Kidney (tissue), 22 donors: ENCODE measurements at places on chromosomes 12 and 14. TPM values are rescaled to one million over a fixed set of nuclear protein-coding genes. Genes with fewer than 3 reads are reported as not detected.

Gene ASIC1
- total RNA-seq: 1.6 TPM

Gene ASCL1
- total RNA-seq: not detected

Gene KCNA5
- total RNA-seq: 2.9 TPM

Gene IFI27
- 143 TPM for total RNA-seq

Gene TEX52
- not detected for total RNA-seq

Gene GALNT8
- 0.25 TPM for total RNA-seq

Gene SLC8A3
- 0.98 TPM for total RNA-seq

Gene TC2N
- total RNA-seq: 39.7 TPM

Gene ABCC9
- total RNA-seq: 21.3 TPM

Gene POMT2
- total RNA-seq: 34.7 TPM

Gene KRT85
- not detected for total RNA-seq

Gene SLC39A5
- 5.1 TPM for total RNA-seq

Gene GPR135
- 3.0 TPM for total RNA-seq

Gene M6PR
- total RNA-seq: 165 TPM

Gene EMP1
- 431 TPM for total RNA-seq

Gene OR5AU1
- not detected for total RNA-seq

Gene PLCZ1
- total RNA-seq: not detected

Gene RNFT2
- 6.8 TPM for total RNA-seq

Gene ACOT6
- total RNA-seq: not detected

Gene GALNT4
- total RNA-seq: 14.4 TPM

Gene CLEC4A
- 3.7 TPM for total RNA-seq

Gene LRRIQ1
- 8.5 TPM for total RNA-seq

Gene PLEKHH1
- 26.2 TPM for total RNA-seq

Gene TRAF3
- total RNA-seq: 35.4 TPM

Gene OS9
- 325 TPM for total RNA-seq

Gene CBLN3
- 1.3 TPM for total RNA-seq

Gene PRR4
- total RNA-seq: 1.8 TPM

Gene KERA
- total RNA-seq: not detected

Gene NANOG
- 0.16 TPM for total RNA-seq

Gene KIF26A
- 12.3 TPM for total RNA-seq

Gene LRP1-AS
- total RNA-seq: not detected

Gene PAH
- 8.7 TPM for total RNA-seq

Gene C3AR1
- 17.7 TPM for total RNA-seq

Gene WNT1
- not detected for total RNA-seq

Gene CCDC88C
- total RNA-seq: 32.8 TPM

Gene PGF
- 9.3 TPM for total RNA-seq

Gene MAP3K12
- total RNA-seq: 21.8 TPM

Gene TCP11L2
- total RNA-seq: 34.5 TPM

Gene GLIPR1
- total RNA-seq: 20.6 TPM

Gene IL26
- total RNA-seq: not detected

Gene CLEC9A
- total RNA-seq: 0.57 TPM

Gene RTN1
- total RNA-seq: 5.1 TPM

Gene SMIM41
- 0.31 TPM for total RNA-seq

Gene C14orf132
- total RNA-seq: 17.5 TPM

Gene ANKRD33
- not detected for total RNA-seq

Gene PRPH
- 2.7 TPM for total RNA-seq

Gene RBP5
- total RNA-seq: 74.6 TPM

Gene AQP6
- total RNA-seq: 12.0 TPM

Gene SRRM4
- 0.06 TPM for total RNA-seq

Gene ZFP36L1
- 289 TPM for total RNA-seq

Gene MIPOL1
- 14.8 TPM for total RNA-seq

Gene TMEM119
- 15.8 TPM for total RNA-seq

Gene TOGARAM1
- 25.6 TPM for total RNA-seq

Gene C12orf50
- 0.13 TPM for total RNA-seq

Gene INHBC
- total RNA-seq: not detected

Gene KRT75
- not detected for total RNA-seq

Gene MYH6
- total RNA-seq: 0.03 TPM
